ENCODE measurements at places on chromosomes 6 and 20.

DNA sequence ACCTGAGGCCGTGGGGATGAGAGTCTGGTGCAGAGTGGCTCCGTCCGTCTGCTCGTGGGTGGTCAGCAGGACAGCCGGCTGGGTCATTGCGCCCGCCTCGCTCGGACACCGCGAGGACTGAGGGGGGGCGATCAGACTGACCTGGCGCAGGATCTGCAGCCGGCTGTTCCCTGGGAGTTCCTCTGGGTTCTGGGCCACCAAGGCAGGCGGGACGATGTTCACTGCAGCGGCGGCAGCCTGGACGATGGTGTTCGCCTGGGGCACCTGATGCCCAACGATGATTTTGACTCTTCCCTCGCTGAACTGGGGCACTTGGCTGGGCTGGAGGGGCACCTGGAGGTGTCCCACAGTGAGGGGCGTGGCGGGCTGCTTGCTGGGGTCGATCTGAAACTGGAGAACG, 39.2 kb downstream of the ZFP64 start:
- no peak for DNase-seq

DNA sequence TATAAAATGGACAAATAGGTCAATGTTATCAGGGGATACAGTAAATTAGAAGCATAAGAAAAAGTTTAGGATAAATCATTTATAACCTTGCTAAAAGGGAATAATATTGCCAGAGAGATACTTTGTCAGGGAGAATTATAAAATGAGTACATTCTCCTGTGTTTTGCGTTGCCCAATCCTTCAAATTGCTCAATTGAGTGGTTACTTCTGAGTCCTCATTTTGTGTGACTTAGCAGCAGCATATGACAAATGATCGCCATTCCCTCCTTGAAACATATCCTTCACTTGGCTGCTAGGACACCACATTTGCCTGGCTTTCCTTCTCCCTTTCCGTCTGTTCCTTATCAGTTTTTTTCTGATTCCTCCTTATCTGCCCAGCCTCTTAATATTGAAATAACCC, 106.7 kb upstream of the FLRT3 start:
- no peak for DNase-seq

DNA sequence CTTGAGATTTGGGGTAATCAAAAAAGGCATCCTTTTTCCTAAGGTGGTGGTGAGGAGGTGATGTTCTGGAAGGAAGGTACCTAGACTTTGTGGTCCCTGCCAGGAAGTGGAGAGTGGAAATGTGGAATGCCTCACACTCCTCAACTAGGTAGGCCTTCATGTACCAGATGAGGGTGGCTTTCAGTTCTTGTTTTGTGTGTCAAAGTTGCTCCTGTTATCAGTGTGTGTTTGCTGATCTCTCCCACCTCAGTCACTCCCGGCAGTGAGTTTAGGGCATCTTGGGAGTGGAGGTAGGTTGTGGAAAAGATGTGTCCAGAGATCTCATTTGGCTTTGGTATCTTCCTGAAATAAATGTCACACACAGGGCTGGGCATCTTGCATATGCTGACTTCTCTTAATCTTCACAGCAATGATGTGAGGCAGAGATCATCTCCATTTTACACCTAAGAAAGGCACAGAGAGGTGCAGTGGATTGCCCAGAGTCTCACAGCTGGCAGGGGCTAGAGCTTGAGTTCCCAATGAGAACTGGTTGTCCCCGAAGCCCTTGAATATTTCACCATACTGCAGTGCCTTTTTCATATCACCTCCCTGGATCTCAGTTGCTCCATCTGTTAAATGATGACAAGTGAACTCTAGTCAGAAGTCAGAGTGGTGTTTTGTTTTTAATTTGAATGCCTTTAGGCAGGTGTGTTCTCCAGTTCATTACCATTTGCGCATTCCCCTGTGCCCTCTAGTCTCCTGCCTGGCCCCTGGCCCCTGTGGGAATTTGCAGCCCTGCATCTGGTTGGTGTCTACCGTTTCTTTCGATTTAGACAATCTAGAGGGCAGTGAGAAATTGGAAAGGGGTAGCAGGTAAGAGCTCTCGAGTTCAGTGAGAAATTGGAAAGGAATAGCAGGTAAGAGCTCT, 2.9 kb downstream of the PKIG start:
- no peak for DNase-seq

DNA sequence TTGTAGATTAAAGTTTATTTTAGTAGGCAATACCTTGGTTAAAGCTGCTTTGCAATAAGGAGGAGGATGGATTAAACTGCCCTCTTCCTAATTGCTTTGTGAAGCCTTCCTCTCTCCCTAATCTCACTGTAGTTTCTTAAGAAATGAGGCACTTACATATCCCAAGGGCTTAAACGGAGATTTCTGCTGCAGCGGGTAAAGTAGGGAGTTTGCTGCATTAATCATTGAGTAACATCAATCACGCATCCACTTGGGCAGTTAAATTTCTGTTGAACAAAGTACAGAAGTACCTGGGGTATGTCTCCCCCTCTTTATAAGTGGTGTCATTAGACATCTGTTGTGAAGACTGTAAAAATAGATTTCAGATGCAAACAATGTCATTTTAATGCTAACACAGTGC, 29.5 kb upstream of the ARID1B start:
- no peak for DNase-seq

DNA sequence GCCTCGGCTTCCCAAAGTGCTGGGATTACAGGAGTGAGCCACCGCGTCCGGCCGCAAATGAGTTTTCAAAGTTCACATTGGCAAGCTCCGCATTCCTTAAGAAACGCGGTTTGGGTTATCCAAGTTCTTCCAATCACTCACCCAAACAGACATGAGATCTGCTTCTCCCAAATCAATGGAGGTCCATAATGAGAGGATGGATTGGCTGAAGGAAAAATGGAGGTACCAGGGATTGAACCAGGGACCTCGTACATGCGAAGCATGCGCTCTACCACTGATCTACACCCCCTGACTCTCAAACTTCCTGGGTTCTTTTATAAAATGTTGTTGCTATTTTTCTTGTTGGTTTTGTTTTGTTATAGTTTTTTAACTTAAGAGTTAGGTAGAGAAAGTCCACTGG, 170.0 kb downstream of the GPX5 start:
- no peak for DNase-seq

DNA sequence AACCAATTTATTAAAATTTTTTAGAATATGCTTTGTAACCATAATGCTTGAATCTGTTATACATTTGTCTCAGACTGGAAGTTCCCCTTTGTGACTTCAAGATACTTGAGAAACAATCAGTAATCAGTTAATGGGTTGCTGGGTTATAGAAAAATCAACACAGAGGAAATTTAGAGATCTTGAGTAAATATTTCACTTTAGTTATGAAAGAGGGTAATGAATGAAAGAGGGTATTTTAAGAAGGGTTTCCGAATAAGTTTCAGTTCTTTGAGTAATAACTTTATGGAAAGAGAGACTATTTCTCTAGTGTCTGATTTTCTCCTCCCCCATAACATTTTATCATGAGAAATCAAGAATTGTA, 21.4 kb downstream of the ZFAND3 start:
- no peak for DNase-seq

Data from stimulated activated CD8-positive, alpha-beta memory T cell treated with anti-CD3 and anti-CD28 coated beads, Interleukin-4, amount 100 ng/mL, for 1 hour (primary cell).